ENCODE measurements at places on chromosomes 13 and 19.

- DNase-seq: no peak
Measured at GRCh38 chr13:92894447-92894846, 332.2 kb upstream of the GPC6 start.

DNA sequence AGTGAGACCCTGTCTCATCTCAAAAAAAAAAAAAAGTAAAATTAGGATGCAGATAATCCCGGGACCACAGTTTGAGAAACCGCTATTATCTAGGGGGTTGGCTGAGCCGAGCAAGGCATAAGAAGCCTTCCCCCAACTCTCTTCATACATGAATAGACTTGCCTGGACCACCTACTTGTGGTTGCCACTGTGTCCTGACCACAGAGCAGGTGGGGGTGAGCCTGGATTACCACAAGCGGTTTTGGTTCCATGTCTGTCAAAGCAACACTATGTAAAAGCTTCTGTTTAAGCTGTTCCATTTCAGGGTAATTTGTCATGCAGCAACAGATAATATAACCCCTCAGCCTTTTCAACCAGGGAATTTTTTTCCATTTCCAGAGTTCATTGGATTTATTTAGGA lies 3.3 kb upstream of the NAPA start:
- DNase-seq: no peak

- no peak for DNase-seq
Measured at GRCh38 chr19:10784257-10784656, 51.8 kb downstream of the TMED1 start.

DNA sequence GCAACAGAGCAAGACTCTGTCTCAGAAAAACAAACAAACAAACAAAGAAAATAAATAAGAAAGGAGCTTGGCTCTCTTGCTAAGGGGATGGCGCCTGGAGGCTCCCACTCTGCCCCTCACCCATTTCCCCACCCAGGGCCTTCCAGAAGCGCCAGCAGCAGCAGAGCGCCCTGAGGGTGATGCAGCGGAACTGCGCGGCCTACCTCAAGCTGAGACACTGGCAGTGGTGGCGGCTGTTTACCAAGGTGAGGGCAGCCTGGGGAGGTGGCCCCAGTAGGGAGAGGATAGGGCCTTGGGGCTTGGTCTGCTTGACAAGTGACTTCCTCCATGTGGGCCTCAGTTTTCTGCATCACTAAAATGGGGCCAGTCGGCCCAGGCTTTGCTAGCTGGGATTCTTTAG lies 59.8 kb downstream of the MYH14 start:
- DNase-seq: no peak

- DNase-seq: no peak
Measured at GRCh38 chr13:61383111-61383510, 32.5 kb downstream of the PCDH20 start.

DNA sequence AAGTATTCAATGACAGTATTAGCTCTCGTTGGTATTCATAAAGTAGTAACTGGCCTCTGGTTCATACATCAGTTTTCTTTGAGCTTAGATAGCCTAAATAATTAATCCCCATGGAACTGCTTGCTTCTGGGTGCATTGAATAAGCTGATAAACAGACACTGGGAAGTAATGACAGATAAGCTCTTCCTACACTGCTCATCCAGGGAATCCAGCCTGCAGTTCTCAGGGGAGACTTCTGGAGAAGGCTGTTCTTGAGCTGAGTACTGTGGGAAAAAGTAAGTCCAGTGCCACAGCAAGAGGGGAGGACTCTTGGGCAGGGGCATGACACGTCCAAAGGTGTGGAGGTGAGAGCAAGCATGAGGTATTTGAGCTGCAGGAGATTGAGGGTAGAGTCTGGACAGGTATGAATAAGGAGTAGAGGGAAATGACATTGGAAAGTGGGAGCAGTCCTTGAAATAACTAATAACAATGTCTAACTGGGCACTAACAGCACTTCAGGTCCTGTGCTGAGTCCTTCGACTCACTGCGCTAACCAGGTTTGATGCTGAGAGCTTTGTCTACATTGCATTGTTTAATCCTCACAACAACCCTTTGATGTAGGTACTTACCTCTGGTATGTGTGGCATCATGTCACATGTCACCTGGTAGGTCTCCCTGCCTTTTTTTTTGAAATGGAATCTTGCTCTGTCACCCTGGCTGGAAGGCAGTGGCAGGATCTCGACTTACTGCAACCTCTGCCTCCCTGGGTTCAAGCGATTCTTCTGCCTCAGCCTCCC lies 7.2 kb downstream of the GARRE1 start:
- DNase-seq: no peak

DNA sequence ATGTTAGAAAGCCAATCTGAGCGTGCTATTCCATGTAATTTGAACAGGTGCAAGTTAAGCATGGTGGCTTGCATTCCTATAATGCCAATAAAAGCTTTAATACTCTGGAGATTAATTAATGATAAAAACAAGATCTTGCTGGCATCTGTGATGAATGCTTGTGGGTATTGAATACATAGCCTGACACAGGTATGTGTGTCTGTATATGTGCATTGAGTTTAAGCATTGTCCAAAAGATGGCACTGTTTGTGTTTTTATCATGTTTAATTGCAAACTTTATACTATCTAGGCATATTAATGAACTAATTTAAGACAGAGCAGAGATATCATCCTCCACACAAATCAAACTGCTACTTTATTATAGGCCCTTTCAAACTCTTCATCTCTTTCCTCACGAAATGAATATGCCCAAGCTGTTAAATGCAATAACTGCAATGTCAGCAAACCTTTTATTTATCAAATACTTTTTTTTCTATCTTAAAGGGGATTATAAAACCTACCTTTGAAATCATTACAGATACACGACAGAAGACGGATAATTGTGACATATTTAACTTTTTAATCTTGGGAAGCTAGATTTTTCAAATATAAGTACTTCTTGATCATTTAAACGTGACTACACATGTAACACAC lies 86.5 kb downstream of the TNFSF11 start:
- DNase-seq: no peak

DNA sequence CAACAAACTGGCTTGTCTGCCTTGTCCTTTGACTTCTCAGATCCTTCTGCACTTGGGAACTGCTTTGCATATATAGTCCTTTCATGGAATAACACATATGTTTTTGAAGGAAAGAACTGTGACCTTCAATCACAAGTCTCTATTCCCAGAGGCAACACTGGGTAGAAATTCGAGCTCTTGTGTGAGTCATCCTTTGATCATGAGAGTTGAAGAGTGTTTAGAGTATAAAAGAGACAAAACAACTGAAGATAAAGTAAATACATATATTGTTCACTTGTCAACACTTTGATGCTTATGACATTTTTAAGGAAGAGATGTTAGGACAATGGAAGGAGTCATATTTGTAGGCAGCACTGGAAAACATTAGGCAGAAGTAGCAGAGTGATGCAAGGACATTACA lies 5.2 kb upstream of the OR7A5 start:
- DNase-seq: no peak

- no peak for DNase-seq
Measured at GRCh38 chr19:34713262-34713637, 20.8 kb upstream of the ZNF181 start.

DNA sequence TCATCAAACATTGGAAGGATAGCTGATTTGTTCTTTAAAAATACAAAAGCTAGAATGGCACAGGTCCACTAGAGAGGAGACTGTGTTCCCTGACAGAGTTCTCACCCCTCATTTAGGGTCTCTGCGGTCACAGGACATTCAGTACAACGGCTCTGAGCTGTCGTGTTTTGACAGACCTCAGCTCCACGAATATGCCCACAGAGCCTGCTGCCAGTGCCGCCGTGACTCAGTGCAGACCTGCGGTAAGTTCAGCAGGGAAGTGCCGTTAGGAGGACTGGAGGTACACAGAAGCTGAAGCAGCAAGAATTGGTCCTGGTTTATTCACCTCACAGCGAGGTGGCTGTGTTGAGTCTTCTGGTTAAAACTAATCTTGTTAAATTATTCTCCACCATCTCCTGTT lies 90.0 kb downstream of the TNFRSF19 start:
- DNase-seq: no peak

DNA sequence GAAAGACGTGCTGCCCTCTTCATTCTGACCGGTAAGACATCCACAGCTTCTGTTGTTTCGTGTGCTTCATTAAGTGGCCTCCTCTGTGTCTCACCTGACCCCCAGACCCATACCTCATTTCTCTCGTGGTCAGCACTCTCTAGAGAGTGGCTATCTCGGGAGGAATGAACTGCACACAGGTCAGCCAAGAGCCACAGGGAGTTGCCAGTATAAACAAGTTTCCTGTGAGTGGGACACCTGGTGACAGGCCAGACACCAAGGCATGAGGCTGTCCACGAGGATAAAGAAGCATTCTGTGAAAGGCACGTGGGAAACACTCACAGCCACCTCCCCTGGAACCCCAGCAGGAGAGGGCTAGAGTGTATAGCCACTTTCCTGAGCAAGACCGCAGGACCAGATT lies 115.8 kb downstream of the NUFIP1 start:
- no peak for DNase-seq

- no peak for DNase-seq
Measured at GRCh38 chr19:6735181-6735911, 2.0 kb downstream of the GPR108 start.

GRCh38 chr19:36876993-36877938 lies 26.6 kb downstream of the ZNF345 start:
- no peak for DNase-seq

GRCh38 chr19:9986787-9987281 lies 23.5 kb downstream of the COL5A3 start:
- DNase-seq: no peak

- no peak for DNase-seq
Measured at GRCh38 chr19:55220525-55220924, 8.0 kb downstream of the TMEM86B start.

- DNase-seq: no peak
Measured at GRCh38 chr13:110915874-110916206, 971 bp upstream of the ANKRD10 start.

Measured in stimulated activated CD4-positive, alpha-beta T cell treated with anti-CD3 and anti-CD28 coated beads, Interleukin-15, amount 100 ng/mL, for 48 hours (primary cell).